ENCODE measurements at places on chromosomes 2 and 18. TPM values are rescaled to one million over a fixed set of nuclear protein-coding genes. Genes with fewer than 3 reads are reported as not detected.

DNA sequence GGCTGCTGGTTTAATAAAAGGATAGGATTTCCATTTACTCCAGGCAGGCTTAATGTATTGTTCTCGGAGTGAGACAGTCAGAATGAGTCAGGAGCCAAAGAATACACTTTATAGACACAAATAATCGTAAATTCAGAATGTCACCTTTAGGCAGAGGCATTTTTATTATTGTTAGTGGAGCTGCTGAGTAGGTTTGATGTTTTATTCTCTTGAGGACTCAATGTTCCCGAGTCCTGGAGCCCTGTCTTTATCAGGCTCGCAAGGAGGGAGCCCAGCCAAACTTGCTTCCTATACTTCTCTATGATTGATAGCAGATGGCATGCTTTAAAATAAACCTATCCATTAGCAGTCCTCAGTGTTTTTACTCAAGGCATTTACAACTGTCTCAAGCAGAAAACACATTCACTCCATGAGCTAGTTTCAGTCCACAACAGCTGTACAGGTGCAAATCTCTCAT lies 492.3 kb upstream of the ZEB2 start:
- DNase-seq, result no peak

GRCh38 chr2:55269645-55269990 lies 587 bp upstream of the MTIF2 start:
- no peak for DNase-seq

DNA sequence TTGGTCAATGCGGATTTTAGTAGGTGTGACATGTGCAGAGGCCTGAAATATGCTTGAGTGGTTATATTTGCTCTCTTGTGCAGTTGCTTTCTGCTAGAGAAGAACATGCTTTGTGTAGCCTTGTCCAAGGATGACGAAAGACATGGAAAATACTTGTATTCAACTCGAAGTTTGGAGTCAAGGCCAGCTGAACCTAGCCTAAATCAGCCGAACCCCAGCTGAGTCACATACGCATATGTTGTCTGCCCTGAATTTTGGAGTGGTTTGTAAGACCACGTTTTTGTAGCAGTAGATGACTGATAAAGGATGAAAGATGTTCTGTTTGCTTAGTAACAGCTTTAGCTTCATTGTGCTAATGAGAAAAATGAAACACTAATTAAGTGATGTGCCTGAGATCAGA lies 22.5 kb upstream of the SPAG16 start:
- no peak for DNase-seq

GRCh38 chr18:23012249-23012648 lies 79.1 kb downstream of the RBBP8 start:
- DNase-seq, result no peak

CTAGE1 gene
- total RNA-seq, result not detected

GRCh38 chr2:184463102-184463865 lies 135.0 kb upstream of the ZNF804A start:
- DNase-seq, result no peak

GRCh38 chr18:31197676-31198075 lies 35.0 kb upstream of the DSC1 start:
- DNase-seq, result peak; percentile 23

DNA sequence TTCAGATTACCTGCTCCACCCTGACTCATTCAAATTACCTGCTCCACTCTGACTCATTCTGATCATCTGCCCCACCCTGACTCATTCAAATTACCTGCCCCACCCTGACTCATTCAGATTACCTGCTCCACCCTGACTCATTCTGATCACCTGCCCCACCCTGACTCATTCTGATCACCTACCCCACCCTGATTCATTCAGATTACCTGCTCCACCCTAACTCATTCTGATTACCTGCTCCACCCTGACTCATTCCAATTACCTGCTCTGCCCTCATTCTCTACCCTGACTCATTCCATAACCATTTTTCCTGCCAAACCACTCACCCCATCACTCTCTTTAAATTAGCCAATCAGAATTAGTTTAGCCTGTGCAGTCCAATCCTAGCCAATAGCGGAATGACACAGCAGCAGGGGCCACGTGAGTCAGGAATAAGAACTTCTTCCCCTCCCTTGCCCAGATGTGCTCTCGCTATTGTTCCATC lies 26.2 kb downstream of the CFAP53 start:
- peak; percentile 93 for DNase-seq

GRCh38 chr2:168033966-168034365 lies 213.4 kb downstream of the STK39 start:
- no peak for DNase-seq

DNA sequence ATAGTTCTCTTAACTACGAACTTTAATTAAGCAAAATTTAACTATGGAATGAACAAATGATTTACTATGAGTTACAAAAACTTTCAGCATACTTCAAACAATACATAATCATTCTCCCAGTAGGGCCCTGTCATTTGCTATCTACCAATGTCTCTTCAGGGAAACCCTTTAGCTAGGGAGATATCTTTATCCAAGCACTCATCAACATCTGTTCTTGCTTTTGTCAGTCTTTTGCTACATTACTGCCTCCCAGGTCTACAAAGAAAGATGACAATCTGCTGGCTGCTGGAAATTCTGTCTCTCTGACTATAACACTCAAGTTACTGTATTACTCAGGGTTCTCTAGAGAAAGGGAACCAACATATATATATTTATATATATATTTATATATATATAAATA lies 1626.3 kb upstream of the CELF4 start:
- DNase-seq, result no peak

UNC80 gene
- total RNA-seq, result not detected

- no peak for DNase-seq
Observed at GRCh38 chr2:205734436-205735037, 52.2 kb downstream of the NRP2 start.

DNA sequence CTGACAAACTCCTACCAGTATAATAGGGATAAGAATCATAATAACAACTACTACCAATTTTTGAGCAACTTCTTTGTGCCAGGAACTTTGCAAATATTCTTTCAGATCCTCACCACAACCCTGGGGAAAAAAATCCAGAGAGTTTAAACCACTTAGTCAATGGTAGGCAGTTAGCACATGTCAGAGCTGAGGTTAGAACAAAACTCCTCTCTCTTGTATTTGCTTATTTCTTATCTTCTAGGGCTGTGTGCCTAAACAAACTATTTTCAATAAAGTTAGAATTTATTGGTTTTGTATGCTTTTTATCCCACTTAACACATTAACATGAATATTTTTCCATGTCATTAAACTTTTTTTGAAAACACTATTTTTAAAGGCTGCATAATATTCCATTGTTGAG lies 127.1 kb downstream of the BCL11A start:
- no peak for DNase-seq

- no peak for DNase-seq
Observed at GRCh38 chr2:181457741-181458425, 697 bp downstream of the ITGA4 start.

INHBB gene
- 0.27 TPM for total RNA-seq

SCTR gene
- not detected for total RNA-seq

DNA sequence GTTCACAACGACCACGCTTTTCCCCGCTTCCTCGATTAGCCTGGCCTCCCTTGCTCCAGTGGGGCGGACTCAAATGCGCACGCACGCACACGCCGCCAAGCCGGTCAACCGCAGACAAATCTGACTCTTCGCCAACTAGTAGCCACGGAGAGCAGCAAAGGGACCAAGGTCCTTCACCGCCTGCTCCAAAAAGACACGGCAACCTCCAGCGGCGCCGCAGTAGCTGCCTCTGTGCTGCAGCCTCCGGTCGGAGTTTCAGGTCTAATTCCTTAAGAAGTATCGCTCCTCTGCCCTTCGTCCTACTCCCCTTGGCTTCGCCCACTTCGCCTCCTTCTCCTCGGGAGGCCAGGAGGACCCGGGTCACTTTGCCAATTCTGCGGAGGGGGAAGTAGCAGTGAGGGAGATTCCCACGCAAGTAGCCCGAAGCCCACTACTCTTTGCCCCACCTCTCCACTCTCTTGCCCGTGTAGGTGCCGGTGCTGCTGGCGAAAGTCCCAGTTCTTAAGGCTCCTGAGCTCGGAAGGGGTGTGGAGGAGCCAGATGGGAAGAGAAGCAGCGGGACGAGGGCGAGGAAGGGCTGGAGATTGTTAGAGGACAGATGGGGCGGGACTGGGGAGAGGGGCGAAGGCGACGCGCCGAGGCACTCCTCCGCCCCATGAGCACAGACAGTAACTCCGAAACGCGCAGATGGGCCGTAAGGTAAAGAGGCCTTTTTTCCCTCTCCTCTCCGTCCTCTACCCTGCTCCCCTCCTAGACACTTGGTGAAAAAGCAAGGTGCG lies 615 bp downstream of the AKAIN1 start:
- DNase-seq, result no peak

- DNase-seq, result no peak
Observed at GRCh38 chr2:186913870-186914269, 64.9 kb upstream of the ZSWIM2 start.

All from HCT116 (cell line).